ENCODE measurements at places on chromosomes 5 and 9.
A peak's percentile ranks its signal among the peaks of the same experiment; 100 is the strongest.

DNA sequence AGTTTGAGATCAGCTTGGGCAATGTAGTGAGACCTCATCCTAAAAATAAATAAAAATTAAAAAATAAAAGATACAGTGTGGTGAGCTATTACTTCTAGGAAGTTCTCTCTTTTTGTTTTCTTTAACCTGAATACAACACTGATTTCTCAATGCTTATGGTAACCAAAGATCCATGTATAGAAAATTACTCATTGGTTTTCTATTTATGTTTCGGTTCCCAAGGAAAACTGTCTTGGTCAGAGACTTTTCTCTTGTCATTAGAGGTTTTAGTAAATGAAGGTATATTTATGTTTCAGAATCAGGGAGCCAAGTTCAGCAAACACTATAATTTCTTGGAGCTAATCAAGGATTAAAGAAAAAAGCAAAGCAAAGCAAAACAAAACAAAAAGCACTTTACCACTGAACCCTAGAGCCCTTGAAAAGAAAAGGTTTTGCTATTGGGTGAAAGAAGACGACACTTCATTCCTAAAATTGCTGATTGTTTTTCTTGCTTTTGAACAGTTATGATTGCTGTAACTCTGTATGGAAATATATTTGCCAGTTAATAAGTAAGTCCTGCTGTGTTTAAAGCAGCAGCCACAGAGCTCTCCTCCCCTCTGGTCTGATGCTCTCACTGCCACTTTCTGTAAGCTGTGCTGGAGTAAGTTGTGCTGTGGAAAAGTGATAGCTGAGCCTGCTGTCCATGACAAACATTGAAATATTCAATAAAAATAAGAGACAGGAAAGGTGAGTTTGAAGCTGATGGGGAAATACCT is 298.2 kb downstream of the CD180 start:
- DNase-seq, result no peak

GRCh38 chr5:4584982-4585381 is 555.1 kb upstream of the ADAMTS16 start:
- no peak for DNase-seq

- DNase-seq, result no peak
Measured at GRCh38 chr9:136100700-136101614, 5.9 kb upstream of the NACC2 start.

- DNase-seq, result peak; percentile 14
Measured at GRCh38 chr9:32431940-32432555, 47.6 kb downstream of the ACO1 start.

Data from stimulated activated CD8-positive, alpha-beta memory T cell treated with anti-CD3 and anti-CD28 coated beads, Interleukin-15, amount 100 ng/mL, for 1 hour (primary cell).